ENCODE measurements at places on chromosomes 5 and 9. TPM values are rescaled to one million over a fixed set of nuclear protein-coding genes. Genes with fewer than 3 reads are reported as not detected.

GRCh38 chr5:129018837-129019236, 53.5 kb downstream of the SLC27A6 start:
- no peak for DNase-seq
- H3K4me1 ChIP-seq: no peaks in the 10 kb centered on the region
- no peak overlapping the region for H3K27ac ChIP-seq
- H3K4me3 ChIP-seq: no peak overlapping the region

The ANKRD18A gene
- total RNA-seq: 2.9 TPM

GRCh38 chr5:53360811-53361210, 119.6 kb upstream of the FST start:
- peak; percentile 75 for DNase-seq
- H3K27me3 ChIP-seq: no peaks in the 10 kb centered on the region
- peaks cover 21% of the 10 kb centered on the region for H3K36me3 ChIP-seq
- H3K4me3 ChIP-seq: peak overlapping the region; percentile 61
- H3K27ac ChIP-seq: peak overlapping the region; percentile 84

The NEUROG1 gene
- not detected for total RNA-seq

DNA sequence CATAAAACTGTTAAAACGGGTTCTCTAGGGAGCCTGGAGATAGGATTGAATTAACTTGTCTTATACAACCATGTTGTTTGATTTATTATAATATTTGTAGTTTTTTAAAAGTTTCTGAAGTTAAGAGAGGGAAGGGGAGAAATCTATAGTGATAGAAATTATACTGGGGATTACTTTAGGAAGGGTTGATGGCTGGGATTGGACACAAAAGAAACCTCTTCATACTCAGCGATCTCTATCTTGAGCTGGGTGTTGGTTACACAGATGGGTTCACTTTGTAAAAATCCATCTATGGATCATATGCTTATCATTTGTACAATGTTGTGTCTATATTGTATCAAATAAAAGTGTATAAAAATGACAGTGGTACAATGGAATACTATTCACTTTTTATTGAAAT, 30.0 kb downstream of the TNPO1 start:
- peaks cover 27% of the 10 kb centered on the region for H3K36me3 ChIP-seq
- peaks cover 6% of the 10 kb centered on the region for H3K27me3 ChIP-seq
- no peak overlapping the region for H3K27ac ChIP-seq
